Subcutaneous adipose tissue (tissue), 4 donors: ENCODE measurements at places on chromosomes 4 and X. TPM values are rescaled to one million over a fixed set of nuclear protein-coding genes. Genes with fewer than 3 reads are reported as not detected.

Gene PDCL2
- not detected for total RNA-seq

Gene KIT
- total RNA-seq = 10.9 TPM

Gene RBMX
- 190 TPM for total RNA-seq

Gene LDOC1
- total RNA-seq = 4.9 TPM
